ENCODE measurements at places on chromosomes 16 and 17.
A peak's percentile ranks its signal among the peaks of the same experiment; 100 is the strongest.

GRCh38 chr16:2956579-2956956, 7.5 kb upstream of the KREMEN2 start:
- DNase-seq: no peak

DNA sequence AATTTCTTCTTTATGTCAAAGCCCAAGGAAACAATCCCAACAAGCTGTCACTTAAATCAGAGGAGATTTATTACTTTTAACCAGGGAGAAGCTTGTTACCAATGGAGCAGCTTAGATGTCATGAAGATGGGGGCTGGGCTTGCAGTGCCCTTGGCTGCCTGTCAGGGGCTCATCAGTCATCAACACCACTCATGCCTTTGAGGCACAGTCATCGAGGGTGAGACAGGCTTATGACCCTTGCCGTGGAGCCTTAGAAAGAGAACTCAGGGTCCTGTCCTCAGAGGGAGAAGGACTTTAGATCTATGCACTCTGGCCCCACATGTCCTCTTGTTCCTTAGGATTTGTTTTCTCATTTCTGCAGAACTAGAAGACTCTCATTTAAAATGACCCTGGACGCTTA, 318.3 kb downstream of the CBLN1 start:
- no peak for DNase-seq

DNA sequence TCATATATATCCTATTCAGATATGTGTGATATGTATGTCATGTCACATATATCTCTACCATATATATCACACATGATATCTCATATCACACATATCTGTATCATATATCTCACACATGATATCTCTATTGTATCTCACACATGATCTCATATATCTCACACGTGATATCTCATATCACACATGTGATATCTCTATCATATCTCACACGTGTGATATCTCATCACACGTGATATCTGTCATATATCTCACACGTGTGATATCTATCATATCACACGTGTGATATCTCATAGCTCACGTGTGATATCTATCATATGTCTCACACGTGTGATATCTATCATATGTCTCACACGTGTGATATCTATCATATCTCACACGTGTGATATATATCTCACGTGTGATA, 240.7 kb downstream of the MAP2K4 start:
- DNase-seq: no peak

DNA sequence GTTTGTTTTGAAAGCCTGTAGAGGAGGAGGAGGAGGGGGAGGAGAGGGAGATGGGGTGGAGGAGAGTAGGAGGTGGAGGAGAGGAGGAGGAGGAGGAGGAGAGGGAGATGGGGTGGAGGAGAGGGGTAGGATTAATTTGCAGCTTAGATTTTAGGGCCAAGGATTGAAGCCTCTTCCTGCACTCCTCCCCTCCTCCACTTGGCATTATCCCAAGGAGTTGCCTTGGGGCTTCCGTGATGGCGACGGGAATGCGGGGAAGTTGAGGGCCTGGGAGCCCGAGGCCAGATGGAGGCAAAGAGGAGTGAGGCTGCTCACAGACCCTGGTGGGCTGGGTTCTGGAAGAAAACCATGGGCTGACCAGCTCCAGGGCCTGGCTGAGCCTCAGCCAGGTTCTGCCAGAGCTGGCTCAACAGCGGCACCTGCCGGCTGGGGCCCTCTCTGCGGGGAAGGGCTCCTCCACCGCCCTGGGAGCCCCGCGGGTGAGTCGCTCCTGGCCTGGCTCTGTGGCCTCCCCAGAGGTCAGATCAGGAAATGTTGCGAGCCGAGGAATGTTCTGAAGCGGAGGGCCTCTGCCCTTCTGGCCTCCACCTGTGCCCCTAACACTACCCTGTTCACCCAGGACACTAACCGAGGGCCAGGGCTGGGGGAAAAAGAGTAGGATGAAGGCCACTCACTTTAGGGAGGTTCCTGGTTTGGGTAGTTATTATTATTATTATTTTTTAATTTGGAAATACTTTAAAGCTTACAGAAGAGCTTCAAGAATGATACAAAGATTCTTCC, 23.9 kb upstream of the FMNL1 start:
- peak; percentile 66 for DNase-seq

DNA sequence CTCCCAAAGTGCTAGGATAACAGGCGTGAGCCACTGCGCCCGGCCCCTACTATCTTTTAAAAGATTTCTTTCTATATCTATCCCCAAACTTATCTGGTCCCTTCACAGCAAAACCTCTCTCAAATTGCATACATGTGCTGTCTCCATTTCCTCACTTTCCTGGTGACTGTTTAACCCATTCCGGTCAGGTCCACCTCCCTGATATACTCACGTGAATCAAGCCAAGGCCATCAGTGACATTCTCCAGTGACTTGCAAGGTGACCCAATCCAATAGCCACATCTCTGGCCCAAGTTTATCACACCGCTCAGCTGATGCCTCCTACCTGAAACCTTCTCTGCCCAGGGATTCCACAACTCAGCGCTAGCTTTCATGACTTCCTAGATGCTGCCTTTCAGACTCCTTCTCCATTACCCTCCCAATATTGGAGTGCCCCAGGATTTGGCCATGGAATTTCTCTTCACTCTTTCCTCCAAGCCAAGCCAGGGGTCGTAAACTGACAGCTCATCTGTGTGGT, 1.4 kb upstream of the CTCF start:
- DNase-seq: no peak

GRCh38 chr16:85536073-85536410, 77.1 kb upstream of the GSE1 start:
- no peak for DNase-seq

- no peak for DNase-seq
Measured at GRCh38 chr17:8798846-8799569, at the start of gene MFSD6L. Gene MFSD6L, minus strand, starts transcription at chr17:8799365. Its CDS starts 245 bp downstream, at chr17:8799120.

GRCh38 chr16:47374629-47375028, 86.2 kb downstream of the ITFG1 start:
- no peak for DNase-seq

- DNase-seq: no peak
Measured at GRCh38 chr17:80927791-80928216, 63.8 kb upstream of the CHMP6 start.

DNA sequence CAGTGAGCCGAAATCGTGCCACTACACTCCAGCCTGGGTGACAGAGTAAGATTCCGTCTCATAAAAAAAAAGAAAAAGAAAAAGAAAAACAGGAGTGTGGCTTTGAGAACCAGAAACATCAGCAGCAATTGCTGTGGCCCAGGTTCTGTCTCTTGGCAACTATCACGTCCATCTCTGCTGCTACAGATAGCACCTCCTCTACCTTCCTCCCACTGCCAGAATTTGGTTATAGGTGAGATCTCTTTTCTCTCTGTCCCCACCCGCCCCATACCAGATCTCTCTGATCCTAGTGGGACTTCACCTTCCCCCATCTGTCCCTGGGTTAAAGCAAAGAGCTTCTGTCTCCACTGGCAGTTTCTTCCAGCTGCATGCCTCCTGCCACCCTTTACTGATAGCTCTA, 3.1 kb downstream of the TLCD2 start:
- no peak for DNase-seq

DNA sequence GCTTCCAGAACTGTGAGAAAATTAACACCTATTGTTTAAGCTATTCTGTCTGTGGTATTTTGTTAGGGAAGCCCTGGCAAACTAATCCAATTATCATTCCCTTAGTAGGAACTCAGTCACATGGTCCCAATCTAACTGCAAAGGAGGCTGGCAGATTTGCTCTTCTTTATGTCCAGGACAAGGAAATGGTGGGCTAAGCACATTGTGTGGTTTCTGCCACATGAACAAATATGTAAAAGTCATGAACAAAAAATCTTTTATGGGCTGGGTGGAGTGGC, 278.6 kb upstream of the RPL38 start:
- DNase-seq: no peak

- DNase-seq: no peak
Measured at GRCh38 chr17:14772776-14773175, 471.9 kb downstream of the HS3ST3B1 start.

- DNase-seq: no peak
Measured at GRCh38 chr16:67327743-67328142, 1.1 kb downstream of the LRRC36 start.

DNA sequence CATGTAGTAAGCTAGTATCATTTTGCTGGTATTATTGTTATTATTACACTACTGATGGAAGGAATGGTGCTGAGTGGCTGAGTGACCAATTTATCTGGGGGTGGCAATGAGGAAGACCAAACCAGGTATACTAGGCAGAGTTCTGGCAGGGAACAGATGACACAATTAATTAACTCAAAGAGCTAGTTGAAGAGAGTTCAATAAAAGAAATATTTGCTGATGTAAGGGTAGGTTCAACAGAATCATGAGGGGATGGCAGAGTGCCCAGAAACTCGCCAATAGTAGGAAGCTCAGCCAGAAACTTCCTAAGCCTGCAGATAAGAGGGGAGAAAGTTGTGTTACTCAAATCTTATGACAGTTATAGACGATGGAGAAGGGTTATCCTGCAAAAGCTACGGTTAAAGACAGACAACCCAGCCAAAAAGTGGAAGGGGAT, 352.5 kb downstream of the KCNJ2 start:
- no peak for DNase-seq

DNA sequence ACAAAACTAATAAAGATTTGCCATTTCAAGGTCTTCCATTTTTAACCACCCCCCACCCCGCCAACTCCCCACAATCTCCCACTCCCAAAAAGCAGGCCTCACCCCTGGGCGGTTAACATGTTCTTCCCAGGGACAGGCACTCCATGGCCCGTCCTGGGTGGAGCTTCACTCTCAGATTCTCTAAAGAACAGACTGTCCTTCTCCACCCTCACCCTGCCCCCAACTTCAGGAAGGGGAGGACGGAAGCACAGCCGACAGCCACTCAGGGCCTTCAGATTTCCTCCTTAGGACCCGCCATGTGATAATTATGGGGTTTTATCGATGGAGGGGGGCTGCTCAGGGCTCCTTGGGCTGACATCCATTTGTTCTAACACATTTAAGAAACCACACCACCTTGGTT, 61.9 kb downstream of the ZFHX3 start:
- DNase-seq: no peak

- DNase-seq: no peak
Measured at GRCh38 chr17:46158323-46159296, 34.6 kb downstream of the KANSL1 start.

GRCh38 chr17:55384643-55385232, 36.9 kb downstream of the MMD start:
- no peak for DNase-seq

GRCh38 chr17:3401786-3402185, 3.6 kb upstream of the OR1E1 start:
- DNase-seq: no peak

- DNase-seq: no peak
Measured at GRCh38 chr16:85149776-85150175, 37.5 kb upstream of the CIBAR2 start.

DNA sequence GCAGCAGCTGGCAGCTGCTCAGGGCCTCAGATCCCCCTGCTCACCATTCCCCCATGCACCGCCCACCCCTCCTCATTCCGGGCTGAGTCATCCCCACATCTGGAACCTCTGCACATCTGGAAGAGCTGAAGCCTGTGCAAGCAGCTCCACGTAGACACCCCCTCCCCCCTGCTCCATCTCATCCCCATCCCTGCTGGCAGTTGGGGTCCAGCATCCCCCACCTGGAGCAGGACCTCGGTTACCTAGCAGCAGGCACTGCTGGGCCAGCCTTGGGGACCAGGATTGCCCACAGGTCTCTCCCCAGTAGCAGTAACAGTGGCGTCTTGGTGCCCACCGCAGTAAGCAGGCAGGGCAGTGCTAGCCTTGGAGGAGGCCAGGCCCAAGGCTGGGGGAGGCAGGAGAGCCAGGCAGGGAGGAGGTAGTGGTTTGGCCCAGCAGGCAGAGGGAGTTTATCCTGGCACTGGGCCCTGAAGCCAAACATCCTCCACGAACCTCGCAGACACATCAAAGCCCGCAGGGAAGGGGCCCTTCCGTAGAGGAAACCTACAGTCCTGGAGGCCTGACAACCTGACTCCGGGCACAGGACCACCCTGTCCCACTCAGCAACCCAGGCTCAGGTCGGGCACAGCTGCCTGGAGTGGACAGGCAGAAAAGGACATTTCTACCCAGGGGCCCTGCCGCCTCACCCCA, 7.7 kb upstream of the TMEM92 start:
- DNase-seq: no peak

DNA sequence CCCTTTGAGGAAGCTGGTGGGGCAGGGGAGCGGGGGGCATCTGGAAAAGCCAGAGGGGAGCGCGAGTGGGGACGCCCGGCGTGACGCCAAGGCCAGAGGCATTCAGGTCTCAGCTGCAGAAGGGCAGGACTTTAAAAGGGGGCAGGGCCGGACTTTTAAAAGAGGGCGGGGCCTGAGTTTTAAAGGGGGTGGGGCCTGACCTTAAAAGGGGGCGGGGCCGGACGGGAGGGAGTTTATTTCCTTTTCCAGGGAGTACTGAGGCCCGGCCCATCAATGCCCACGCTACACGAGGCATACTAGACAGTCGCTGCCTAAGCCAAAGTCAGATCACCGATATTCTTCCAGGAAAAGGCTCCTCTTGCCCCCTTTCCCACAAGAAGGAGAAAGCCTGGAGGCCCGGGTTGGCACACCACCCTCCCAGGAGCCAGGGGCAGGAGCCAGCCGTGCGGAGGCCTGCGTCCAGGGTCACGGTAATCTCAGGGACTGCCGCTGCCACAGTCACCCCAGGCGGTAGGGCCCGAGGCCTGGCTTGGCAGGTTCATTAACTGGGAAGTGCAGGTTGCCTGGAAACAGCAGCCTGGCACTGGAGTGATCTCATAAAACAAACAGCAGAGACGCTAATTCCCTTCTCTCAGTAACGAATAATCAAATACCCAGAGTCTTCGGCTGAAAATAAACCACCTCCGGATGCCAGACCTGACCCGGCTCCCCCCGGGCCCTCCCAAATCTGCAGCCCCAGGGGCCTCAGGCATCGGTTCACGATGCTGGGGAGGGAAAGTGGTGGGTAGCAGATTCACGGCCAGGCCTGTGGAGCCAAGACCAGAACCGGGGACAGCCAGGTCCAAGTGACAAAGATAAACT, 90.7 kb downstream of the TIMM22 start:
- no peak for DNase-seq

DNA sequence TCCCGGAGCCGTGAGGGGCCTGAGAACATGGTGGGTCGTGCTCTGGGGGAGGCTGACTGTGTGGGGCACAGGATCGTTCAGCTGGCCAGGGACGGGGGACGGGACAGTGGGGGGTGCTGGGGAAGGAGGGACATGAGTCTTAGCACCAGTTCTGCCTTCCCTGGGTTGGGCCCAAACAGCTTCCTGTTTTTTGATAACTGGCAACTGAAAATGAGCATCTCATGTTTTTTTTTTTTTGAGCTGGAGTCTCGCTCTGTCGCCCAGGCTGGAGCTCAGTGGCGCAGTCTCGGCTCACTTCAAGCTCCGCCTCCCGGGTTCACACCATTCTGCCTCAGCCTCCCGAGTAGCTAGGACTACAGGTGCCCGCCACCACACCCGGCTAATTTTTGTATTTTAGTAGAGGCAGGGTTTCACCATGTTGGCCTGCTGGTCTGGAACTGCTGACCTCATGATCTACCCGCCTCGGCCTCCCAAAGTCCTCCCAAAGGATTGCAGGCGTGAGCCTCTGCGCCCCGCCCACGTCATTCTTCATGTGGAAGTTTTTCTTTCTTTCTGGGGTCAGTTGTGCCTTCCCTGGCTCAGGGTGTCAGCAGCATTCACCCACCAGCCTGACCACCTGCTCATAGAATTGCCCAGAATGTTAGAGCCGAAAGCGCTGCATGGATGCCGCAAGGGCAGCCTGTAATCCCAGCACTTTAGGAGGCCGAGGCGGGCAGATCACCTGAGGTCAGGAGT, 6.4 kb downstream of the ASPSCR1 start:
- DNase-seq: no peak

- no peak for DNase-seq
Measured at GRCh38 chr17:27654136-27654535, 23.1 kb downstream of the LGALS9 start.

Measured in stimulated activated CD8-positive, alpha-beta memory T cell treated with anti-CD3 and anti-CD28 coated beads, Interleukin-4, amount 100 ng/mL, for 4 hours (primary cell).